Activated CD4-positive, alpha-beta T cell treated with anti-CD3 and anti-CD28 coated beads for 36 hours (primary cell): ENCODE measurements at places on chromosomes 6 and 20. TPM values are rescaled to one million over a fixed set of nuclear protein-coding genes. Genes with fewer than 3 reads are reported as not detected.

DNA sequence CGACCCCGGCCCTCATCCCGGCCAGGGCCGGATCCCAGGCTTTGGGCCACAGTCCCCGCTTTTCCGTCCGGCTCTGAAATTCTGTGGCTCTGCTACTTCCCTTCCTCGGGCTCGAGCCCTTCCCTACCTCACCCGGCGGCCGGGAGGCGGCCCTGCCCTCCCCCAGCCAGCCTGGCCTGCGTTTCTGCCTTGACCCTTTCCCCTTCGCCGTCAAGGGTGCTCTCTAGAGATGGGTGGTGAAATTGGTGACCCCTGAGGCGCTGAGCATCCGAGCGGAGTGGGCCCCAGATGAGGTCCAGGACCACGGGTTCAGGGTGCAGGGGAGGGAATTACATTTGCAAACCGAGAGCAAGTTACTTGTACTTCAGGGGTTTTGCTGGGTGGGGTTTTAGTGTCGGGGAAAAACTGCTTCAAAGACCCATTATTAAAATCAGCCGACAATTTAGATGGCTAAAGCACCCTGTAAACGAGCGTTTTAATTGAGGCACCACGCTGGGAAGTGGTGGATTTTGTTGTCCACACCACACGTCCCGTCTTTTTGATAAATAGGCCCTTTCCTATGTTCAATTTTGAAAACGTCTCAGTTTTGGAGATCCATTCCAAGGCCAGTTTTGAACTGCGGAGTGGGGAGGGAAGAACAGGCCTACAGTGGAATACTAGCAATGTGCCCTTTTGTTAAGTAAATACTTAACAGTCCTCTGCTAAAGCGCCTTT lies 9.9 kb downstream of the TFAP2A start:
- DNase-seq, result no peak

DNA sequence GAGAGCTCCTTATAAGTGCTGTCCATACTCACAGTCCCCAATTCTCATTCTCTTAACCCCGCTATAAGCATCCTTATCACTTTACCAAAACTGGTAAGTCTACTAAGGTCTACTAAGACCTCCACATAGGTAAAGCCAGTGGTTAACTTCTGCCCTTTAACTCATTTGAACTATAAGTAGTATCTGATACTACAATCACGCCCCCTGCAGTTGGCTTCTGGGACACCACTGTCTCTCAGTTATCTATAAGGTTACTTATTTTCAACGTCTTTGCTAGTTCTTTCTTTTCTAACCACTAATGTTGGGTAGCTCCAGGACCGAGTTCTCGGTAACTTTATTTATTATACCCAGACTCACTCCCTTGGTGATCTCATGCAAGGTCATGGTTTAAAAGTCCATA lies 142.6 kb downstream of the ARHGAP18 start:
- DNase-seq, result peak; percentile 76

DNA sequence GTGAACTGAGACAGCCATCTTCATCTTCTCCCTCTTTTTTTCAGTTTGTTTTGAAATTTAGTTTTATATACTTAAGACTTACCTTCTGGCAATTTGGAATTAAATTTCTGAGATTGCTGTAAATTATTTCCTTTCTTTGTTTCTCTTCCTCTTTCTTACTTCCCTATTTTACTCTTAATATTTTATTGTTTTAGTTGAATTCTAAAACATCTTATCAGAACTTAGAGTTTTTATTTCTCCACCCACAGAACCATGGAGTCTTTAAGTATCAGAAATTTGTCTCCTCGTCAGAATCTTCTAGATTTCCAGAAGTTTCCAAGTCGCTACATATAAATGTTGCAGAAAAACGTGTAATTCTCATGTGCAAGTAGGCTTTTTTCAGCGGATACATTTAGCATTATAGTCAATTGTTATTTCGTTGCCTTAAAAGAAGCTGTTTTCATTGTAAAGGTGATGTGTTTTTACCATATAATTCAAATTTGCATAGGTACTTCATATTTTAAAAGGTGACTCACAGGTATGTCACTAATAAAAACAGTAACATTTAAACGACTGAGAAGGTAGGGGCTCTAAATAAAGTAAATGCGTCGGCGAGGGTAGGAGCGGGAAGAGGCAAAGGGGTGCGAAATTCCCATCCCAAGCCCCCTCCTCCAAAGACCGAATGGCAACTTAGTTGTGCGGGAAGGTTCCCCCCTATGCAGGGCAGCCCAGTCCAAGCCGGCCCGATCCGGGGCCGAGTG lies 866 bp upstream of the MYO6 start:
- DNase-seq, result no peak

DNA sequence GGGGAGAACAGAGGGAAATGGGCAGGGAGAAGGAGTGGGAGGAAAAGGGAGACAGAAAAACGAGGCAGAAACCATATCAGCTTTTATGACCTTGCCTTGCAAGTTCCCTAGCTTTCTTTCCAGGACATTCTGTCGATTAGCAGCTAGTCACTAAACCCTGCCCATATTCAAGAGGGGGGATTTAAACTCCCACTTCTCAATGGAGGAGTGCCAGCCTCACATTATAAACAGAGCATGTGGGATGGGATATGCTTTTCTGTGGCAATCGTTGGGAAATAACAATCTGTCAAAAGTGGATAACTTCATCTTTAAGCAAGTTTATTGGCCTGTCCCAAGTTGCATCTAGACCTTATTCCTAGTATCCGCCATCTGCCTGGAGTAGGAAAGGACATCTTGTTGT lies 57.0 kb upstream of the TMEM170B start:
- DNase-seq, result no peak

DNA sequence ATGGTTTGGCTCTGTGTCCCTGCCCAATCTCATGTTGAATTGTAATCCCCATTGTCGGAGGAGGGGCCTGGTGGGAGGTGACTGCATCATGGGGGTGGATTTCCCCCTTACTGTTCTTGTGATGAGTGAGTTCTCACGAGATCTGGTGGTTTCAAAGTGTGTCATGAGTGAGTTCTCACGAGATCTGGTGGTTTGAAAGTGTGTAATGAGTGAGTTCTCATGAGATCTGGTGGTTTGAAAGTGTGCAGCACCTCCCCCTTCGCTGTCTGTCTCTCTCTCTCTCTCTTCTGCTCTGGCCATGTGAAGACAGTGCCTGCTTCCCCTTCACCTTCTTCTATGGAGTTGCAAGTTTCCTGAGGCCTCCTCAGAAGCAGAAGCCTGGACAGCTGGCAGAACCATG lies 87.6 kb downstream of the MYLK4 start:
- peak; percentile 32 for DNase-seq

RIN2 gene
- total RNA-seq, result not detected

APCDD1L gene
- not detected for total RNA-seq
